ENCODE measurements at places on chromosomes 13 and 19.

DNA sequence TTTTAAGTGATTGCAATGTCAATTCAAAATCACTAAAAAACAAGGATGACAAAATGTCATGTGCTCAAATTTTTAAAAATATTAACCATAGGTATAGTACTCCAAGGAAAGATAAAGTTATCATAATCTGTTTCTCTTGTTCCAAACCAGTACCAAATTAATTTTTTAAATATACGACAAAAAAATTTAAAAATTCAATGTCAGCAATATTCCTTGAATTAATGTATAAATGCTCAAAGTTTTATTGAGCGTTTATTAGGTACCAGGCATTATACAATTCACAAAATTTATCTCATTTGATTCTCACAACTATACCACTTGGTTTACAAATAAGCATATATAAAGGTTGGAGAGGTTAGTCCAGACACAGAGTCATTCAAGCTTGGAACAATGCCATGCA, 64.7 kb downstream of the MYCBP2 start:
- DNase-seq, result no peak

DNA sequence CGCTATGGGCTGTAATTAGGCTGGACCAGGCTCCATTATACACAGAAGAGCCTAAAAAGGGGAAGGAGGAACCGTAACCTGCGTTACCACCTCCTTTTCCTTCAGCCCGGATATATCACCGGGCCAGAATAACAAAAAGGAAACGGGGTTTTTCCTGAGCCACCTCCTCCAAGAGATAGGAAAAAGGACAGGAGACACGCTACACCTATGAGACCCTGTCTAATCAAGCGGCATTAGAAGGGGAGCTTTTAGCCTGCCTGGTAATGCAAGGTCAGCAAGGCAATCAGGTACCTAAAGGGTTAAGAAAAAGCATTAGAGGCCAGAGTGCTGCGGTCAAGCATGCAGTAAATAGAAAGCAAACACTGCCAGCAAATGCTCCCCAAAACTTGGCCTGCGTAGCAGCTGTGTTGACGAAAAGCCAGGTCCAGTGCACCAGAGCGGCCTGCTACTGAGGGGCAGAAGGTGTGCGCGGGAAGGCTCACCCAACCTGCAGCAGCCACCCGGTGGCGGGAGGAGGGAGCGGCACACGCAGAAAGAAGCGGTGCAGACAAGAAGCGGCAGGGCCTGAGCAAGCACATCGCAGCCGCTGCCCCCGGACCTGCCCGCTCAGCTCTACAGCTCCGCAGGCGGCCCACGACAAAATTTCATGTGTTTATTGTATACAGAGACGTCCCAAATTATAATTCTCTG, 1466.1 kb downstream of the UQCRFS1 start:
- no peak for DNase-seq

- no peak for DNase-seq
Observed at GRCh38 chr13:26221399-26221720, 754 bp downstream of the RNF6 start.

- DNase-seq, result peak; percentile 66
Observed at GRCh38 chr19:13100031-13100588, 2.5 kb downstream of the LYL1 start.

GRCh38 chr13:30453727-30454126, 12.0 kb downstream of the HMGB1 start:
- DNase-seq, result no peak

- DNase-seq, result no peak
Observed at GRCh38 chr13:112854321-112854720, 114.7 kb upstream of the MCF2L start.

- no peak for DNase-seq
Observed at GRCh38 chr19:571566-571974, 826 bp upstream of the BSG start.

- DNase-seq, result no peak
Observed at GRCh38 chr13:102484329-102484728, 82.5 kb upstream of the FGF14 start.

DNA sequence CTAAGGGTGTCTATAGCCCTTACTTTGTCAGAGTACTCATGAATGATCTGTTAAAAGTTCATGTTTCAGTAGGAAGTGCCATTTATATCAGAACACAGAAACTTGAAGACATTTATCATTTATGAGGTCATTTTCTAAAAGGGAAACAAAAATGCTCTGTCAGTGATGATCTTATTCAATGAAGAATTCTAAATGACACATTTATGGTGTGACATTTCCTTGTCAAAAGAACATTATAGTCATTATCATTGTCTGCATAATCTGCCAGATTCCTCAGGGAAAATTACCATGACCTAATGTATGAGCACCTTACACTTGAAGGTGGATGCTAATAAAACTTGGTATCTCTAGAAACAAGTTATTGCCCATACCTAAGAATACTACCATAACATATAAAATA, 853.8 kb upstream of the SLITRK6 start:
- DNase-seq, result no peak

DNA sequence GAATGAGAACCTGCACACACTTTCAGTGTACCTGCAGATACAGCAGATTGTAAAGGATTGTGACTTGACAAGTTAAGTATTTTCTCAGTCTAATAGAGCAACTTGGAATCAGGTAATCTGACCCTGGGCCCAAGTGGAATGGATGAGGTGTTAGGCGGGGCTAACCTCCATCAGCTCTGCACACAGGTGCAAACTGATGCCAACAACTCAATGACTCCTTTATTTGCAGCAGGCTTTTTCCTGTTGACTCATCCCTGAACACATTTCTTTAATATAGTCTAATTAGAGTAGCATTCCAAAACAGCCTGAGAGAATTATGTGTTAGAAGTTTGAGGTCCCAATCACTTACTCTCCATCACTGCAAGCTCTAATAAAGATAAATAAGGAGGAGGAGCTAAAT, 48.8 kb downstream of the TPT1 start:
- DNase-seq, result no peak

DNA sequence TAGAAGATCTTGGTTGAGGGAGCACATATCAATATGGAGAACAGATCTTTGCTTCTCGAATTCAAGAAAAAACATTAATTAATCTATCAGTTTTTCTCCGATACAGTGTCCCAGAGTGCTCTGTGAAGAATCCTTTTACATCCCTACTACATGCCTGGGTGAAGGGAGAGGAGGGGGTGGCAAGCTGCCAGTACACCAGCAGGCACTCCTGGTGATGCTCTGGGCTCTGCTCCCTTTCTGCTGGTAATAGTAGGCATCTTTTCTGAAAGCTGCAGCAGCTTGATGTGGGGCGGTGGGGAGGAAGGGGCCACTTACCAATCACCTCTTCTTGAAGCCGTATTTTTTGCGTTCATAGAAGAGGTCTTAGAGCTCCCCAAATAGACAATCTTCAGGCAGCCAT, 30.7 kb downstream of the PBX4 start:
- DNase-seq, result no peak

DNA sequence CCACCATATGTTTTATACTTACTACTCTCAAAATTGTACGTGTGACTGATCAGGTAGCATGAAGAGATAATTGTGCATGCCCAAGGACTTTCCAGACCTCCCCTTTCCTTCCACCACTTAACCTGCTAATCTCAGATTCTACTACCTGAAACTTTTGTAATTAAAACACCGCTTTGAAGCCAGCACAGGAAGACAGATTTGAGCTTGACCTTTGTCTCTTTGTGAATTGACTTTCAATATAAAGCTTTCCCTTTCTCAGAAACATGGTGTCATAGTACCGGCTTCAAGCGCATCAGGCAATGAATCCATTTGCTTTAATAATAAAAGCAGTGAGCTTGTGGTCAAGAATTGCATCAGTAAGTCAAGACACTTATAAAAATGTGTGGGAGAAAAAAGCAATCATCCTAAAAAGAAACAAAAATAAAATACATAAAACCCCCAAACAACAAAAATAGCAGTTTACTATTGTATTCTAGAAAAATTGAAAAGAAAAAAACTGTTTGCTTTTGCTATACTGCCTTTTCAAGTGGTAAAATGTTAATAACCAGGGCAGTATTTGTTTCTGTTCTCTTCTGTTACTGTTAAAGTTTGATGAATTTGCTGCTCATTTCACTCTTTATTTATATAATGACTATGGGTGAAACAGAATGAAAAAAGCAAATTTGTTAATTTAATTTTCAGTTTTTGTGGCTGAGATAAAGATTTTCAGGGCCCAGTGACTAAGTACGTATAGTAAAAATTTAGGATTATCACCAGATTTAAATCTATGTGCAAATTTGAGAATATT, 2075.3 kb downstream of the PCDH9 start:
- DNase-seq, result no peak

GRCh38 chr19:29610213-29610573, 4.1 kb downstream of the POP4 start:
- no peak for DNase-seq

DNA sequence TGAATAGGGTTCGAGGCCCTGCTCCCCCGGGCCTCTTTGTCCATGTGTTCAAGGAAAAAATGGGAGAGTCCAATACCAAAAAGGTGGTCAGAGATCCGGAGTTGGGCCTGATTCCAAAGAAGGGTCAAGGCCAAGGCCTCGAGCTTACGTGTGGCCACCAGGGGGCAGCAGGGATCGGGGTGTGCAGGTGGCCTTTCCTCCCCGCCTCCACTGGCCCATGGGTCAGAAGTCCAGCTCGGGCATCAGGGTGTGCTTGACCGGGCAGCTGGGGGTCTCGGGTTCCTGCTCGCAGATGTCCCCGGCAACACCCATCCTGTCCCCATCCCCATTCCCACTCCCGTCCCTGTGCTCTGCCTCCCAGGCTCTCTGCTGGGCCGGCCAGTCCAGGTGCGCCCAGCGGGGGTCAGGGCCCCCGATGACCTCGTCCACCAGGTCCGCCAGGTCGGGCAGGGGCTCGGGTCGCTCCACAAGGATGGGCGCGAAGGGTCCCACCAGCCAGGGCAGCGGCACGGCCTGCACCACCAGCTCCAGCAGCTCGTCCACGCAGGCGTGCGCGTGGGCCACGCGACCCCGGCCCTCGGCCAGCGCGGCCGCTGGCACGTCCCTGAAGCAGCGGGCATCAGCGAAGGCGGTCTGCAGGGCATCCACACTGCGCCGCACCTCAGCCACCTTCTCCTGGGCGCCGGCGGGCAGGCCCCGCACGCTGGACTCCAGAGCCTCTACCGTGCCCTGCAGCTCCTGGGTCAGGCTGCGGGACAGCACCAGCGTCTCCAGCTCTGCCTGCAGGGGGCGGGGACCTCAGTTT, 5.2 kb upstream of the PLIN4 start:
- peak; percentile 54 for DNase-seq

DNA sequence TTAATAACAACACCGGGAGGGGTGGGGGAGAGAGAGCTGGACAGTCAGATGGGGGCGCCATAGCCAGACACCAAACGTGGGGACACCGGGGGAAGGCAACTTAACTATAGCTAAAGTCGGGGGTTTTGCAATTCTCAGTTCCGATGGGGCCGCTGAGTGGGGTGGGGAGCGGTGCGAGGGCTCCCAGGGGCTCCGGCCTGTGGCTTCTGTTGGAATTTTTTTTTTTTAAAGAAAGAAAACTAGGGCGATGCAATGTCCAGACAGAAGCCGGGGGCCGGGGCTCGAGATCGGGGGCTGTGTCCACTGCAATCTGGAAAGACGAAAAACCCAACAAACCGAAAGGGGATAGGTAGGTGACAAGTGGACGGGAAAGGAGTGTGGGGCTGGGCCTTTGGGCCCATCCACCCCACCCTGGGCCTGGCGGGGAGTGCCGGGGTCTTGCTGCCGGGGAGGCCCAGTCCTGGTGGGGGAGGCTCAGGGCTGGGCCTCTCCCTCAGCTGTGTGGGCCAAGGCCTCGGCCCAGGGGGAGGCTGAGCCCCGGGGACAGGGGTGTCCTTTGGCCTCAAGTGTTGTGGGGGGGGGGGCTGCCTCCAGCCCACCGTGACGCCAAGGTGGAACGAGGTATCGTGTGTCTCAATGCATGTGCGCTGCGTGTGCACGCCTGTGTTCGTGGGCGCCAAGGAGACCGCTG, 17.3 kb downstream of the PRKCSH start:
- no peak for DNase-seq

- DNase-seq, result no peak
Observed at GRCh38 chr13:110334256-110334655, 27.2 kb downstream of the COL4A2 start.

- no peak for DNase-seq
Observed at GRCh38 chr13:90156390-90156789, 1191.1 kb upstream of the MIR17HG start.

Data from GM12892 (cell line).